Activated effector memory CD4-positive, alpha-beta T cell treated with Interleukin-2 at 50 U/mL for 16 hours (primary cell): ENCODE measurements at places on chromosomes 7 and 10.

GRCh38 chr10:131758939-131759301 lies 141.9 kb upstream of the PPP2R2D start:
- DNase-seq, result no peak

- no peak for DNase-seq
Observed at GRCh38 chr10:88244781-88245625, 338.1 kb downstream of the RNLS start.

GRCh38 chr7:117399820-117400422 lies 27.4 kb downstream of the ASZ1 start:
- DNase-seq, result no peak

DNA sequence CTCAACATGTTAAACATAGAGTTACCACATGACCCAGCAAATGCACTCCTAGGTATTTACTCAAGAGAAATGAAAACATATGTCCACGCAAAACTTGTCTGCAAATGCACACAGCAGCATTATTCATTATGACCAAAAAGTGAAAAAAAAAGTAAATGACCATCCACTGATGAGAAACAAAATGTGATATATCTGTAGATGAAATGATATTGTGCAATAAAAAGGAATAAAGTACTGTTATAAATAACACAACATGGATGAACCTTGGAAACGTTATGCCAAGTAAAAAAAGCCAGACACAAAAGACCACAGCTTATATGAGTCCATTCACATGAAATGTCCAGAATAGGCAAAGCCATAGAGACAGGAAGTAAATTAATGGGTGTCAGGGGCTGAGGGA lies 61.4 kb upstream of the SKAP2 start:
- no peak for DNase-seq

DNA sequence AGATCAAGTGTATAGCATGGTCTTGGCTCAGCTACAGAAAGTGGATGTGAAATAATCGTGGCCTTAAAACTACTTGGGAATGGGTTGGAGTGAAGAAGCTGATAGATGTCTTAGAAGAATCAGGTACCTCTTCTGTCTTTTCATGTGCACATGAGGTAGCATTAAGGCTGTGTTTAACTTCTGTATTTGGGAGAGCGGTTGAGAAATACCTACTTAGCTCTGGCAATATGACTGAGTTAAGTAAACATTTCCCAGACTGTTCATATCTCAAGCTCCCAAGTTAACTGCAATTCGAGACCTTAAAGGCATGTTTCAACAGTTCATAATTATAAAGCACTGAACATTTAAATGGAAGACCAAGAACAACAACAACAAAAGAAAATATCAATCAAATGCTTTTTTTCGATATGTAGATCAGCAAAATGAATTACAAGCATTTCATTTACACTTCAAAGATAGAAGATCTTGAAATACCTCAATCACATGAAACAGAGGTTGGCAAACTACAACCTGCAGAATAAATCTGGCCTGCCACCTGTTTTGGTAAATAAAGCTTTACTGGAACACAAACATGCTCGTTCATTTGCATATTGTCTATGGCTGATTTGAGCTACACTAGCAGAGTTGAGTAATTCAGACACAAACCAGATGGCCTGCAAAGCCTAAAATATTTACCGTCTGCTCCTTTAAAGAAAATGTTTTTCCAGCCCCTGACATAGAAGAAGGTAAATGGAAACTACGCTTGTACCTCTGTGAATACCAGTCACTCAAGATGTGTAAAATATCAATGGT lies 337.1 kb upstream of the GLI3 start:
- DNase-seq, result no peak

- DNase-seq, result no peak
Observed at GRCh38 chr7:78083476-78084120, 285.0 kb downstream of the PHTF2 start.

DNA sequence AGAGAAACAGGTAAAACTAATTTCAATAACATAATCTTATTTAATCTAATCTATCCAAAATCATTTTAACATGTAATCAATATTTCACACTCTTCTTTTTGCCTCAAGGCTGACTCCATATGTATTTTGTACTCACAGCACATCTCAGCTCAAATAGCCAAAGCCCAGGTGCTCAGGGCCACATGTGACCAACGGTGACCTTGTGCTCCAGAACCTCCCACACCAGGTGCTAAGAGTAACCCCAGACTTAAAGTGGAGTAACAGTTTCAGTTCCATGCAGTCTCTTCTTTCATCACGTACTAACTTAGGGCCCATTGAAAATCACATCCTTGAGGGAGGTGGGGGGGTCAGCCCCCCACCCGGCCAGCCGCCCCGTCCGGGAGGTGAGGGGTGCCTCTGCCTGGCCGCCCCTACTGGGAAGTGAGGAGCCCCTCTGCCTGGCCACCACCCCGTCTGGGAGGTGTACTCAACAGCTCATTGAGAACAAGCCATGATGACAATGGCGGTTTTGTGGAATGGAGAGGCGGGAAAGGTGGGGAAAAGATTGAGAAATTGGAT lies 47.3 kb downstream of the NCAPG2 start:
- DNase-seq, result no peak

DNA sequence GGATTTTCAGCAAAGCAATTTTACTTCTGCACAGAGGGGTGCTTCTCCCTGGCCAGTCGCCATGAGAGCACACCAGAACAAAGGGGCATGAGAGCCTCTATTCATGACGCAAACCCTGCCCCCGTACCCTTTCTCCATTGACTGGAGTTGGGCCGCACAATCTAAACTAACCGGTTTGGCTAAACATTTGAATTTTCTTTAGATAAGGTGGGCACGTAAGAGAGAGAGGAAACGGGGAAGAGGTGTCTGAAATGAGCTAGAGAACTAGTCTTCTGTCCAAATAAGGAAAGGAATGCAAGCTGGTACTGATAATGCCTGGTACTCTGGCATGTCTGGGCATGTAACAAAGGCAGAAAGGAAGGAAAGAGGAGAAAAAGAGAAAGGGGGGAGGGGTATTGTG lies 13.2 kb upstream of the SCIN start:
- DNase-seq, result no peak

DNA sequence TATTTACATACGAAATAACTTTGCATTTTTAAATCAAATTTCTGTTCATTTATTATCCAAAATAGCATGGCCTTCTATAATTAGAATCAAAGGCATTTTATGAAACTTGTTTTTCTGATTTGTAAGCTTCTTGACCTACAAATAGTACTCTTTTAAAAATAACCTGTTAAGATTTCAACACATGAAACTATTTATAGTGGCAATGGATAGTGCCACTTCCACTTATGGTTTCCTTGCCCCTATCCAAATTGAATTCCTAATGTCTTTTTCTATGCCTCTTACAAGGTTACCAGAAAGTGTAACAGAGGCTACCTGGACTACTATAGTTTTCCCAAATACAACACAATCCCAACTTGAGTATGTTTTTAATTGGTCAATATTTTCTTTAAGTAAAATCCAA lies 263.5 kb downstream of the SEMA3D start:
- DNase-seq, result no peak

GRCh38 chr10:88082391-88082790 lies 219.0 kb downstream of the PTEN start:
- no peak for DNase-seq

- no peak for DNase-seq
Observed at GRCh38 chr7:94022550-94022949, 18.4 kb upstream of the BET1 start.

DNA sequence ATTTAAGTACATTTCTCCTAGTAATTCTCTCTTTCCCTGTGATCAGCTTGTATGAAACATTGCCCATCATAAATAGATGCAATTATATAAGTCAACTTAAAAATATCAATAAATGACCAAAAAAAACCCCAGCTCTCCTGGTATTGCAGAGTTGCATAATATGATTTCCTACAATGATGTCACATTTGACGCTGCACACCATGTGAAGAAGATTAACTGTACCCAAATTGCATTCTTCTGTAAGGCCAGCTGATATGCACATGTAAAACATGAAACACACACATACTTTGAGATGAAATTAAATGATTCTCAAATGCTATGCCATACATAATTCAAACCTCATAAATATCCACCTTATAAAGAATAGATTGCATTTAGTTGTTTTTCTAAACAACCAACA lies 115.5 kb downstream of the AGMO start:
- no peak for DNase-seq

DNA sequence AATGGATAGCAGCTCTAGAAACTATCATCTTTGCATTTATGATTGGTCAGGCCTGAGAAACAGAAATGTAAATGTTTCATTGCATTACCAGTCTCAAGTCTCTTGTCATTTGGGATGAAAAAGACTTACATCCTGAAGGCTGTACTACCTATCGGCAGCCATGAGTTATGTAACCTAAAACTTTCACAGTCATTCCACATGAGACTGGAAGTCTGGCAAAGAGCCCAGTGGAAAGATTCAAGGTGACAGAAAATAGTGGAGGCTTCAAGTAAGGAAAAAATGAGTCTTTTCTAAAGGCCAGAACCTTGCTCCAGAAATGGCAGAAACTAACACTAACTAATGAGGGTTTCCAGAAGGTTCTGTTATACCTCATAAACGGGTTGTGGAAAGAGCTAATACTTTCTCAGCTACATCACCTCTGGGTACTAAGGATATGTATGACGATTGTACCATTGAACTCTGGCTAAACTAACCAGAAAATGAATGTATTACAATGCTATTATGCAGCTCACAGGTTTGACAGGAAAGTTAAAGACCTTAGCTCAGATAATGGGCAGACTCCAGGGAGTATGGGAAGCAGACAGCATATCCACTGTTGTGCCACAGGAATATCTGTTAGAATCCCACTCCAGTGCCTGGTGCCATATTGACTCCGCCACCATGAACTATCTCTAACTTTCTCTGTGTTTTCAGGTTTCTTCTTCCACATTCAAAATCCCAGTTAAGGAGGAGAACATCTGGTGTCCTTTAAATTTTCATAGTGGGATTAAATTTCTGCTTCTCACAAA lies 41.7 kb upstream of the DYNC1I1 start:
- no peak for DNase-seq

DNA sequence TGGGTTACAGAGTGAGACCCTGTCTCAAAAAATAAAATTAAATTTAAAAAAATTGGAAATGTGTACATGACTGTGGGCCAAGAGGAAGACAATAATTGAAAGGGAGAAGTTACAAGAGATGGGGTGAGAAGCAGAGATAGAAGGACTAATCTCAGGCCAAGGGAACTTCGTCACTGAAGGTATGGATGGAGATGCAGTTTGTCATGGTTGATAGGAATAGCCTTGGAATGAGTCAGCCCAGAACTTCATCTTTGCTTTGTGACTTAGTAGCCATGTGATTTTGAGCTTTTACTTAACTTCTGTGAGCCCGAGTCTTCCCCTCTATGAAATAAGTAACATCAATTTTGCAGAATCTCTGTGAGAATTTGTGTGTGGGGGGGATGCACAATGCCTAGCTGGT lies 6.5 kb upstream of the PODXL start:
- no peak for DNase-seq

DNA sequence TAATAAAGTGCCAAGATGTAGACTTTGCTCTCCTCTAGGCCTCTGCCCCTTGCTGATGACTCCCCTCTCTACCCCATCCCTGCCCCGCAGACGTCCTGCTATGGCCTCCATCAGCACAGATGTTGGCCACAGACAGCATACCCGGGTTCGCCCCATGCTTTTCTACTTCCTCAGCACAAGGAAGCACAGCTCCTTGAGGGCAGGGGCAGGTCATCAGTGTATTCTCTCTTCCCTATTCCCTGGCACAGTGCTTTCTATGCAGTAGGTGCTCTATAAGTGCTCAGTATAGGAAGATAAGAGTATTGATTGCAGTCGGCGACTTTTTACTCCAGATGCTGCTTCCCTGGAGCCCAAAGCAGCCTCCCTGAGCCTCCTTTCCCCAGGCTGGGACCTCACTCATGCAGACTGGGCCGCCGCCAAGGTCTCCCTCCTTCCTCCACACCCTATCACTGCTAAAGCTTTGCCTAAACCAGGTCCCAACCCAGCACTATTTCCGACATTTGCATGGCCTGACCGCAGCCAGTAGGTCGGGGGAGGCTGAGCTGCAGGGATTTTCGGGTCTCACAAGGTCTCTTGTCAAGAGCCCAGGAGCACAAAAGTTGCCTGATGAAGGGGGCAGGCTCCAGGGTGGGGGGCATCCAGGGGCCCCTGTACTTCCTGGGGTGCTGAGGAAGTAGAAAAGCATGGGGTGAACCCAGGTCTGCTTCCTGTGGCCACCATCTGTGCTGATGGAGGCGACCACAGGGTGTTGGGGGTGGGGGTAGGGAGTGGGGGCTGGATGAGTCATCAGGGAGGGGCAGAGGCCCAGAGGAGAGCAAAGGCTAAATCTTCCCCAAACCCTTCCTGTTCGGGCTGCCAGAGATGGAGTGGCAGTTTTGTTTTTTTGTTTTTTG lies 8.0 kb downstream of the CALHM3 start:
- peak; percentile 82 for DNase-seq
